ENCODE measurements at places on chromosomes 2 and 18.

DNA sequence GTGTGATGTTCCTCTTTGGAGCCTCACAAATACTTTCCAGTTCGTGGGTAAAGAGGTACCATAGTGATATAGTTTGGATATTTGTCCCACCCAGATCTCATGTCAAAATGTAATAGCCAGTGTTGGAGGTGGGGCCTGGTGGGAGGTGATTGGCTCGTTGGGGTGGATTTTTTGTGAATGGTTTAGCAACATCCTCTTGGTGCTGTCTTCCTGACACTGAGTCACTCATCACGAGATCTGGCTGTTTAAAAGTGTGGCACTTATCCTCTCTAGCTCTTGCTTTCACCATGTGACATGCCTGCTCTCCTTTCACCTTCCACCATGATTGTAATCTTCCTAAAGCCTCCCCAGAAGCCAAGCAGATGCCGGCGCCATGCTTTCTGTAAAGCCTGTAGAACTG lies 3.0 kb upstream of the CCDC93 start:
- DNase-seq, result no peak

GRCh38 chr2:231017231-231017598 lies 20.1 kb upstream of the C2orf72 start:
- DNase-seq, result no peak

- DNase-seq, result no peak
Measured at GRCh38 chr2:54595999-54596902, 127.2 kb upstream of the EML6 start.

- no peak for DNase-seq
Measured at GRCh38 chr2:166637051-166637450, 143.0 kb upstream of the SCN7A start.

GRCh38 chr2:10079266-10079869 lies 843 bp downstream of the CYS1 start:
- peak; percentile 11 for DNase-seq

- no peak for DNase-seq
Measured at GRCh38 chr18:37869051-37869450, 303.5 kb upstream of the CELF4 start.

DNA sequence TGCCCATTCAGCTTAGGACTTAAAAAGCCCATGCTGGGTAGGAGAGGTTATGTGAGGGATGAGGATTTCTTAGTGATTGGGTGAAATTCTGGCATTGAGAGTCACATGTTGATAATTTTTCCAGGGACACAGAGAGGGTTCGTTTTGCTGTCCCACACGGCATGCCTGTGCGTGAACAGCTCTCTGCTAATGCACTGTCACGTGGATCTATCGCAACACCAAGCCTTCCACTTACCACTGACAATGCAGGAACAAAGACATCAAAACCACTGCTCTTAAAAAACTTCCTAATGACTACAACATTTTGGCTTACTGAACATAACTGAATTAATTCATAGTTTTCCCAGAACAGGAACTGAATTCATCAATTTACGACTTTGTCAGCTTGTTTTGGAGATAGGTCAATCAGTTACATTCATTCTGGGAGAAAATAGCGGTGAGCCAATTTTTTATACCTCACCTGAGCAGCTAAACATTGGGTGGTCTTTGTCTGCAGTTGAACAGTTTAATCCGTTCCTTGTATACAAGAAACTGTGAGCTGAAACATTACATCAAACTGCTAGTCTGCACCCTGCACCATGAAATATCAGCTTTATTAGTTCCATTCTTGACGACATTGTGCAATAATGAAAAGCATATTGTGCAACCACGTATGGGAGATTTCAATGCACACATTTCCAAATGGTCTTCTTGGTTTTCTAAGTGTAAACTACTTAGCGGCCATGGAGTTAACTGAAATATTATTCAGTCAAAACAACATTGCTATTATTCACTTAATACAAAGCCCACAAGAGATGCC lies 127.1 kb downstream of the LPIN1 start:
- no peak for DNase-seq

GRCh38 chr2:12119841-12120240 lies 373.4 kb downstream of the LPIN1 start:
- DNase-seq, result no peak

- no peak for DNase-seq
Measured at GRCh38 chr2:101759162-101759561, 61.7 kb downstream of the MAP4K4 start.

DNA sequence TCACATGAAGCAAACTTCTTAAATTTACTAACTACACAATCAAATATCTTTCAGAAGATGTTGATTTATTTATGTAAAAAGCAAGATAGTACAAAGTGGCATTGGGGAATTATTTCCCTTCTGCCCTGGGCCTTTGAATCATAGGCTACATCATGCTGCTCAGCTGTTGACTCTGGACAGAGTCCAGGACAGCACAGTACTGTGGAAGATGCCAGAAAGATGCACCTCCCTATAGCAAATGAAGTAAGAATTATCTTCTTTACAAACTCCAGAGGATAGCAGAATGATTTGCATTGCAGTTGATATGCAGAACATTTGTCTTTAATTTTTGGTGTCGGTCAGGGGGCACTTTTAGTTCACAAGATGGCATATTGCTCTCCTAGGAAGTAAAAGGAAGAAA lies 1354.5 kb upstream of the ZEB2 start:
- DNase-seq, result no peak

DNA sequence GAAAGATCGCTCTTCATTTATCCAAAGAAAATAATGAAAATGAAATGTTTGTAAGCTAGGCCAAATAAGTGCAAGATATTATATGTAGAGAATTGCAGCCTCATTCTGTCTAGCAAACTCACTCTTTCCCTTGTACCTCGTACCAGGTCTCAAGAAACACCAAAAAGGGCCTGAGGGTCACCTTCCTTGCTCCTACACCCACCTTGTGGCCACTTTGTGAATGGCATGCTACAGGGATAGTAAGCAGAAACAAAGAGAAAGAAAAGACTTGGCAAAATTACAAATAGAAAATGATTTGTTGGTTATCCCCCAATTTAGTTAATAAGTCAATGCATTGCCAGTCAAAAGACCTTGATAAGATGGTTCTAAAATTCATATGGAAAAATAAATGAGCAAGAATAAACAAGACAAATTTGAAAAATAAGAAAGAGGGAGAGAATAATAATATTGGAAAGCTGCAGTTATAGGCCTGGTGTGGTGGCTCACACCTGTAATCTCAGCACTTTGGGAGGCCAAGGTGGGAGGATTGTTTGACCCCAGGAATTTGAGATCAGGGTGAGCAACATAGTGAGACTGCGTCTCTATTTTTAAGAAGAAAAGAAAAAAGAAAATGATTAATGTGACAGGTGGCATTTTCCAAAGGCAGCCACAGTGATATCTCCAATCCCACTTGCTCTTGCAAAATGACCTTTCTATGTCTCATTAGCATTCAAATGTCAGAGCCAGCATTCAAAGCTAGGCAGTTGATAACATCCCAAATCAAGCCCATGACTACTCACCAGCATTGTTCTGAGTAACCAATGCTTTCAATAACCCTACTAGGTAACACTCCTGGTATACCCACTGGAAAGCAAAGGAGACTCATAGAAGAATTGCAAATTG lies 38.8 kb upstream of the BMP10 start:
- peak; percentile 76 for DNase-seq

DNA sequence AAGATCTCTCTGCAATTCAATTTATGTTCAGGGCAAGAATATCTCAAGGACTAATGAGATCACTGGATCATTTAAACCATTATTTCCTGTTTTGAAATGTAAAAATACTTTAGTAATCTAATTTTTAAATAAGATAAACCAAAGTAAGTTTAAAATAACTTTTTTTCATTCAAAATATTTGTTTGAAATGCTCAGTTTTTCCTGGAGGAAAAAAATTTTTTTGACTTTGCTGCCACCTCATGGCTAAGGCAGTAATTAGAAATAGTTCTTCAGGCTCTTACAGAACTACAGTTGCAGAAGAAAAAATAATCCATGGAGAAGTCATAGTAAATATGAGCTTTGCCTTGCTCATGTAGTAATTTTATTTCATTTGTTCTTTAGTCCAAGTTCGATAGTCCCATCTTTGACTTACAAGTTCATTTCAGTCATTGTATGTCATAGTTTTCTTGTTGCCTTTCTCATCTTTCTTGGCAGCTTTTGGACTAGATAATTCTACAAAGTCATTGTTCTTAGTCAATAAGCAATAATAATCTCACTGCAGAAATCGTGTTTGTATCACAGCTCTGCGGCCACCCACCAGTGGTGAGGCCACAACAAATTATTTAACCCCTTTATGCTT lies 127.4 kb downstream of the DPP4 start:
- peak; percentile 41 for DNase-seq

Data from CD4-positive, alpha-beta T cell treated with Interleukin-12 subunit alpha and Interleukin-12 subunit beta, for 1 hour (primary cell).